Effector memory CD8-positive, alpha-beta T cell (primary cell): ENCODE measurements at places on chromosomes 12 and 14.

GRCh38 chr12:101697930-101698799 lies 725 bp downstream of the CHPT1 start:
- peak overlapping the region; percentile 91 for H3K27ac ChIP-seq
- H3K4me3 ChIP-seq, result peak overlapping the region; percentile 89
- peaks cover 9% of the 10 kb centered on the region for H3K36me3 ChIP-seq
- DNase-seq, result no peak

DNA sequence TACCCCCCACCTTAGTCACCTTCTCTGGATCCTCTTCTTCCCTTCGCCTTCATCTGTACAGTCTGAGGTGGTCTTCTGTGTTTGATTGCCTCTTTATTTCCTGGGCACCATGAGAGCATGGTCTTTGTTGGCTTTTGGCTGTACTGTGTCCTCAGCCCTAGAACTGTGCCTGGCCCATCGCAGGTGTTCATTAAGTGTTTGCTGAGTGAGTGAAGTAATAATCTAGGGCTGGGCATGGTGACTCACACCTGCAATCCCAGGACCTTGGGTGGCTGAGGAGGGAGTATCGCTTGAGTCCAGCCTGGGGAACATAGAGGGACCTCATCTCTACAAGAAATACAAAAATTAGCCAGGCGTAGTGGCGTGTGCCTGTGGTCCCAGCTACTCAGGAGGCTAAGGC lies 13.9 kb downstream of the ALDH2 start:
- peaks cover 18% of the 10 kb centered on the region for H3K27me3 ChIP-seq
- peaks cover 1% of the 10 kb centered on the region for H3K4me1 ChIP-seq
- no peak overlapping the region for H3K27ac ChIP-seq
- H3K4me3 ChIP-seq, result no peak overlapping the region
- no peaks in the 10 kb centered on the region for H3K36me3 ChIP-seq

- peak overlapping the region; percentile 86 for H3K4me3 ChIP-seq
- H3K27me3 ChIP-seq, result no peaks in the 10 kb centered on the region
- H3K36me3 ChIP-seq, result peaks cover 23% of the 10 kb centered on the region
Measured at GRCh38 chr12:13100605-13100881, 2.9 kb downstream of the GSG1 start.

DNA sequence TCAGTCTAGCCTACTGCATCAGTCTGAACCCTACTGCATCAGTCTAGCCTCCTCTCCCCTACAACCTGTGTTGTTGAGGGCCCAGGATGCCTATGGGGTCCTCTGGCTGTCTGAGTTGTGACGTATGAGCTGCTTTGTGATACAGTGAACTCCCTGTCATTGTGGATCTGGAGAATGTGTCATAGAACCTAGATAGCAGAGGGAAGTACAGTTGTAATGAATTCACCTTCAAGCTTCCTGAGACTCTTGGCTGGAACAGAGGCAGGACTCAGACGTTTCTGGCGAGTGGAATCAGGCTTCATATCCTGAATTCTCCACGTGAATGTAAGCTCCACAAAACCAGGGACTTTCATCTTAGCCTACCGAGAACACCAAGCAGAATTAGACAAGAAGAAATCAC lies 17.0 kb downstream of the TBK1 start:
- peaks cover 10% of the 10 kb centered on the region for H3K4me1 ChIP-seq
- DNase-seq, result no peak
- no peak overlapping the region for H3K4me3 ChIP-seq
- H3K27me3 ChIP-seq, result no peaks in the 10 kb centered on the region
- H3K27ac ChIP-seq, result peak overlapping the region; percentile 0

GRCh38 chr14:63343878-63344277 lies 25.1 kb upstream of the GPHB5 start:
- DNase-seq, result no peak
- H3K4me3 ChIP-seq, result no peak overlapping the region
- no peaks in the 10 kb centered on the region for H3K36me3 ChIP-seq
- peaks cover 53% of the 10 kb centered on the region for H3K27me3 ChIP-seq

- H3K36me3 ChIP-seq, result no peaks in the 10 kb centered on the region
- H3K4me3 ChIP-seq, result no peak overlapping the region
- no peaks in the 10 kb centered on the region for H3K27me3 ChIP-seq
- DNase-seq, result no peak
- no peaks in the 10 kb centered on the region for H3K4me1 ChIP-seq
Measured at GRCh38 chr12:40207551-40207950, 17.2 kb upstream of the LRRK2 start.

- peaks cover 20% of the 10 kb centered on the region for H3K4me1 ChIP-seq
- no peaks in the 10 kb centered on the region for H3K36me3 ChIP-seq
- H3K4me3 ChIP-seq, result no peak overlapping the region
- no peaks in the 10 kb centered on the region for H3K27me3 ChIP-seq
Measured at GRCh38 chr12:24797901-24798300, 151.0 kb downstream of the BCAT1 start.

- H3K4me3 ChIP-seq, result peak overlapping the region; percentile 18
- H3K27me3 ChIP-seq, result no peaks in the 10 kb centered on the region
- no peak for DNase-seq
Measured at GRCh38 chr14:101855958-101856357, 94.4 kb downstream of the PPP2R5C start.

DNA sequence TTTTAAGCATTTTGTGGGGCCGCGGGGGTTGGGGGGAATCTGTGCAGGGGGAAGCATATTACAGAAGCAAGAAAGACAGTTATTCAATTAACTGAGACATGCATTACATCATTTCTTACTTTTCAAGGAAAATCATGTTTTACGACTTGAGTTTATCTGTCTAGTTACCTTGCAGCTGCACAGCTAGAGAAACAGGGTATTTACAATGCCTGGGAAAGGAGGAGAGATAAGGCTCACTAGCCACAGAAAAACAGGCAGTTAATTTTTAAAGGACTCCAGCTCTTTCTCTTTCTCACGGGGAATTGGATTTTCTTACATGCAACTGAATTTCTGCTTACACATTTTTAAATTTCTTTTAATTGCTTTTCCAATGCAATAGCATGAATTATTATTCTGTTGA lies 22.2 kb downstream of the FCF1 start:
- no peak for DNase-seq
- H3K4me3 ChIP-seq, result no peak overlapping the region
- no peak overlapping the region for H3K27ac ChIP-seq
- peaks cover 71% of the 10 kb centered on the region for H3K36me3 ChIP-seq
- H3K4me1 ChIP-seq, result no peaks in the 10 kb centered on the region
- no peaks in the 10 kb centered on the region for H3K27me3 ChIP-seq

- no peaks in the 10 kb centered on the region for H3K4me1 ChIP-seq
- H3K27ac ChIP-seq, result no peak overlapping the region
- DNase-seq, result no peak
- no peaks in the 10 kb centered on the region for H3K36me3 ChIP-seq
- no peaks in the 10 kb centered on the region for H3K27me3 ChIP-seq
Measured at GRCh38 chr14:32524609-32525375, 195.7 kb downstream of the AKAP6 start.

- H3K4me1 ChIP-seq, result no peaks in the 10 kb centered on the region
- no peaks in the 10 kb centered on the region for H3K27me3 ChIP-seq
- H3K4me3 ChIP-seq, result no peak overlapping the region
Measured at GRCh38 chr12:19546027-19546426, 106.7 kb downstream of the AEBP2 start.

DNA sequence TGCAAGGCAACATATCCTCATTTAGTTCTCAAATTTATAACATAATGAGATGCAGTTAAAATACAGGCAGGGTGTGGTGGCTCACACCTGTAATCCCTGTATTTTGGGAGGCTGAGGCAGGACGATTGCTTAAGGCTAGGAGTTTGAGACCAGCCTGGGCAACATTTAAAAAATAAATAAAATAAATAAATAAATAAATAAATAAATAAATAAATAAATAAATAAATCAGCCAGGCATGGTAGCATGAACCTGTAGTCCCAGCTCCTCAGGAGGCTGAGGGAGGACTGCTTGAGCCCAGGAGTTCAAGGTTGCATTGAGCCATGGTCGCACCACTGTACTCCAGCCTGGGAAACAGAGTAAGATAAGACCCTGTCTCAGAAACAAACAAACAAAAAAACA lies 39.4 kb downstream of the TCHP start:
- H3K27me3 ChIP-seq, result no peaks in the 10 kb centered on the region
- no peak for DNase-seq
- H3K4me3 ChIP-seq, result no peak overlapping the region

- peaks cover 3% of the 10 kb centered on the region for H3K36me3 ChIP-seq
- H3K4me3 ChIP-seq, result no peak overlapping the region
- peaks cover 4% of the 10 kb centered on the region for H3K4me1 ChIP-seq
- H3K27me3 ChIP-seq, result no peaks in the 10 kb centered on the region
- no peak for DNase-seq
Measured at GRCh38 chr14:64954491-64955240, 12.1 kb upstream of the GPX2 start.

DNA sequence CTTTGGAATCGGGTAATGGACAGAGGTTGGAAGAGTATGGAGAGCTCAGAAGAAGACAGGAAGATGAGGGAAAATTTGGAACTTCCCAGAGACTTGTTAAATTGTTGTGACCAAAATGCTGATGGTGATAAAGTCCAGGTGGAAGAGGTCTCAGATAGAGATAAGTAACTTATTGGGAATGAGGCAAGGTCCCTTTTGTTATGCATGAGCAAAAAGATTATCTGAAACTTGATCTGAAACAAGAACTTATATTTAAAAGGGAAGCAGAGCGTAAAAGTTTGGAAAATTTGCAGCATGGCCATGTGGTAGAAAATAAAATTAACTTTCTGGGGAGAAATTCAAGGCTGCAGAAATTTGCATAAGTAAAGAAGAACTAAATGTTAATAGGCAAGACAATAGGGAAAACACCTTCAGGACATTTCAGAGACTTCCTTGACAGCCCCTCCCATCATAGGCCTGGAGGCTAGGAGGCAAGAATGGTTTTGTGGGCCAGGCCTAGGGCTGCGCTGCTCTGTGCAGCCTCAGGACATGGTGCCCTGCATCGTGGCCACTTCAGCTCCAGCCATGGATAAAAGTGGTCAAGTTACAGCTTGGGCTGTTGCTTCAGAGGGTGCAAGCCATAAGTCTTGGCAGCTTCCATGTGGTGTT lies 425.7 kb upstream of the PRICKLE1 start:
- DNase-seq, result no peak
- H3K36me3 ChIP-seq, result no peaks in the 10 kb centered on the region
- no peaks in the 10 kb centered on the region for H3K27me3 ChIP-seq
- no peaks in the 10 kb centered on the region for H3K4me1 ChIP-seq
- H3K4me3 ChIP-seq, result no peak overlapping the region

DNA sequence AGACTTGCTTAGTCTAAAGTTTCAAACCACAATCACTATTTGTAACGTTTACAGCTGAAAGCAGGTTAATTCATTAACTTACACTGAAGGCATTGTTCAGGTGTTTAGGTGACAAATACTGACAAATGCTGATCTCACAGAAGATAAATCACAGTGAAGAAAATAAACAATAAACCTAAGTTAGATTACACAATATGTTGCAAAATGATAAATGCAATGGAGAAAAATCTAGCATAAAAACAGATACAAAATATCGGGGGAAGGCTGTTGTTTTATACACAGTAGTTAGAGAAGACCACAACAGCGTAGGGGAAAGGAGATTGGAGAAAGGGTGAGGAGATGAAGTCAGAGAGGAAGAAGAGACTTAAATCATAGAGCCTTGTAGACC lies 3.0 kb downstream of the SCAF11 start:
- peaks cover 52% of the 10 kb centered on the region for H3K36me3 ChIP-seq
- DNase-seq, result no peak
- peak overlapping the region; percentile 96 for H3K4me3 ChIP-seq
- H3K27ac ChIP-seq, result peak overlapping the region; percentile 98
- H3K27me3 ChIP-seq, result no peaks in the 10 kb centered on the region

DNA sequence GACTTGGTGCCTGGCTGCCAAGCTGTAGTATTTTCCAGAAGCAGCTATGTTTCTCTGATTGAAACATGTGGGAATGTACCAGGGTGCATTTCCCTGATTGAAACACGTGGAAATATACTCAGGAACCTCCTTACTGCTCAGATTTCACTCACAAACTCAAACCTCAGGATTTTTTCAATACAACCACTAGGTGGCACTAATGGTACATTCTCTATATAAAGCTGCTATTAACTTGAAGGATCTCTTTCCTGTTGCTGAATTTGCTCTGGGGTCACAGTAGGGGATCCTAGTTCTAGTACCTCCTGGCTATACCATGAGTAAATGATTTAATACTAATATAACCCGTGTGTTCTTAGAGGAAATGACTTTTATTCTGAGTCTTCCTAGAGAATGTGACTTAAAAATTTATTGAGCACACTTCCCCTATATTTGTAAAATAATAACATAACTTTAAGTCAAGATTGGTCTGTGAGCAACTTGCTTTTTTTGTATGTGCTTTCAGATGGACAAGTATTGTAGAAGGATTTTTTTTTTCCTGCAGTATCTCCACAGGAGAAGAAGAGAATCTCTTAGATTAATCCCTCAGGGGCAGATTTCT lies 173.8 kb upstream of the MIS18BP1 start:
- H3K36me3 ChIP-seq, result no peaks in the 10 kb centered on the region
- no peaks in the 10 kb centered on the region for H3K27me3 ChIP-seq
- no peak for DNase-seq
- no peak overlapping the region for H3K4me3 ChIP-seq
- no peaks in the 10 kb centered on the region for H3K4me1 ChIP-seq
- H3K27ac ChIP-seq, result no peak overlapping the region

- peaks cover 5% of the 10 kb centered on the region for H3K36me3 ChIP-seq
- peaks cover 16% of the 10 kb centered on the region for H3K4me1 ChIP-seq
- H3K4me3 ChIP-seq, result no peak overlapping the region
- no peak for DNase-seq
Measured at GRCh38 chr14:21891921-21892320, 218.3 kb upstream of the OR4E1 start.

DNA sequence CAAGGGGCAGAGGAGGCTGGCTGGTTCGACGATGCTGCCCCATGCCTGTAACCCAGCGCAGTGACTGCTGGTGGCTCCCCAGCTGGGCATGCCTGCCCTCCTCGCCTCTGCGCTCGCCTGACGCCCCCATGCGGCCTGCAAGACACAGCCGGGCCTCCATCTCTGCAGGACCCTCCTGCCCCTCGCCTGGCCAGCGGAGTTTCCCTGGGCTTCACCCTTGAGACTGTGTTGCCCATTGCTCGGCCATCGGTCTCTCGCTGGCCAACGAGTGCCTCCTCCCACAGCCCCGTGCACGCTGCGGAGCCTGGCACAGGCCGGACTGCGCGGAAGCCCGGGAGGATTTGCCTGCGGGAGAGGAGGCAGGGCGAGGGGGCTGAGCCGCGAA lies 17.6 kb downstream of the ASPG start:
- H3K4me3 ChIP-seq, result no peak overlapping the region
- H3K36me3 ChIP-seq, result no peaks in the 10 kb centered on the region
- no peaks in the 10 kb centered on the region for H3K4me1 ChIP-seq
- no peak for DNase-seq
- H3K27me3 ChIP-seq, result no peaks in the 10 kb centered on the region

DNA sequence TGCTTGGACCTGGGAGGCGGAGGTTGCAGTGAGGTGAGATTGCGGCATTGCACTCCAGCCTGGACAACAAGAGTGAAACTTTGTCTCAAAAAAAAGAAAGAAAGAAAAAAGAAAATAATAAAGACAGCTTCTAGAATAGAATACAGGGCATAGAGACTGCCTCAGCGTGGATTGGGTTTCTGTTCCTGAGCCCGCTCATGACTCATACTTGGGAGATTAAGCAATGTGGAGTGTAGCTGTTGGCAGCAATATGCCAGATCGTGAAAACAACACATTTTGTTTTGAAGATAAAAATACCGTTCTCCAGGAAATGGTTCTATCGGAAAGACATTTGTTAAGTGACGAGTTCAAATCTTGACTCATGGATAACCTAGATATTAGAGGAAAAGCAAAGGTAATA lies 67.2 kb downstream of the GLT1D1 start:
- peaks cover 24% of the 10 kb centered on the region for H3K27me3 ChIP-seq
- no peak overlapping the region for H3K27ac ChIP-seq
- DNase-seq, result no peak
- no peak overlapping the region for H3K4me3 ChIP-seq
